Left cardiac atrium (tissue), 4 donors: ENCODE measurements at places on chromosomes 7 and 10.
A peak's percentile ranks its signal among the peaks of the same experiment; 100 is the strongest.

GRCh38 chr7:109964780-109965179 lies 1126.1 kb upstream of the LRRN3 start:
- no peak for DNase-seq

GRCh38 chr10:15068802-15069201 lies 19.8 kb downstream of the ACBD7 start:
- no peak for DNase-seq

- DNase-seq = no peak
These were observed 48.6 kb upstream of the KIF5B start for GRCh38 chr10:32104622-32105509.

- DNase-seq = no peak
These were observed 274.2 kb downstream of the ELMO1 start for GRCh38 chr7:37174460-37174859.

- DNase-seq = no peak
These were observed 26.1 kb upstream of the GPR26 start for GRCh38 chr10:123640016-123640535.

- no peak for DNase-seq
These were observed 106.4 kb downstream of the BMPER start for GRCh38 chr7:34011696-34012095.

DNA sequence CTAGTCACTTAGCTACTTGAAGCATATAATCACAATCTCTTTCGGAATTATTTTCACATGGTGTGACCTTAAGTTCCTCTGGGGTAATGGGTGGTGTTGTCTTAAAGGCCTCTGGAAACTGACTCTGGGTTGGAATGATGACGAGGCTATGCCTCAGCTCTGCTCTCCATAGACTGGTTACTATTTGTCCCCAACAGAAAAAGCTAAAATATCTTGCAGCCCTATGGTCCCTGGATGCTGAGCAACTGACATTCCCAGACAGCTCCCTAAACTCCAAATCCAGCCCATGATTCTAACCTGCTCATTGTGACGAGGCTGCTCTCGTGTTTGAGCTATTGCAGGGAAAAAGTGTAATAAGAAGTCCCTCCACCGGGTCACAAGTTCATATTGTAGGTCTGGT lies 51.6 kb downstream of the HBP1 start:
- DNase-seq = no peak

GRCh38 chr7:105001652-105002184 lies 12.3 kb upstream of the KMT2E start:
- no peak for DNase-seq

GRCh38 chr7:13414661-13415107 lies 574.8 kb downstream of the ETV1 start:
- no peak for DNase-seq

DNA sequence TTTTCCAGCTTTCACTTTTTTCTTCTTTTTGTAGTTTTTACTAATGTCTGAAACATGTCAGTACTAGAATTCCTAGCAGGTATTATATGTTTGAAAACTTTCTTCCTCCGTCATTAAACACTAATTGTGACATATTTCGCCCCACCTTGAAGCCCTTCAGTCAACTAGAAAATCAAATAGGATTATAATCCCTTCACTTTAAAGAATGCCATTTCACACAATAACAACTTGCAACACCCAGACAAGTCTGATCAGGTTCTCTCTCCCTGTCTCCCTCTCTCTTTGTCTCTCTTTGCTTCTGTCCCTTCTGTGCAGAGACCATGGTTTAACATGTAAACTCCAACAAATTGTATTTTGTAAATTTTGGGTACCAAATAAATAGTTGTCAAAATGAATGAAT lies 373.5 kb downstream of the SEMA3D start:
- no peak for DNase-seq

- DNase-seq = no peak
These were observed 619 bp upstream of the HOXA6 start for GRCh38 chr7:27148031-27148755.

DNA sequence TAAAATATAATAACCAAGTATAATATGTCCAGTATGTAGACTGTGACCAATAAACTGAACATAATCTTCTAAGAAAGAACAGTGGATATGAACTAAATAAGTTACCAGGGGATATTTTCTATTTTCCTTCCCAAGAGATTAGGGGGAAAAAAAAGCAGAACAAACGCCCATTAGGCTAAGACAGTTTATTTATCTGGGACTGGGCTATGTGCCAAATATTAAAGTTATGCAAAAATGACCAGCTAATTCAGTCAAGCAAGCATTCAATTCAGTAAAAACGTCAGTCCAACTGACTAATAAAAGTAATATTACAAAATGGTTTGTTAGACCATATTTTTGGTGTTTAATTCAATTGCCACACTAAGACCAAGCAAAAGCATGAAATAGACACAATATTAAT lies 122.2 kb downstream of the TSPAN12 start:
- no peak for DNase-seq

DNA sequence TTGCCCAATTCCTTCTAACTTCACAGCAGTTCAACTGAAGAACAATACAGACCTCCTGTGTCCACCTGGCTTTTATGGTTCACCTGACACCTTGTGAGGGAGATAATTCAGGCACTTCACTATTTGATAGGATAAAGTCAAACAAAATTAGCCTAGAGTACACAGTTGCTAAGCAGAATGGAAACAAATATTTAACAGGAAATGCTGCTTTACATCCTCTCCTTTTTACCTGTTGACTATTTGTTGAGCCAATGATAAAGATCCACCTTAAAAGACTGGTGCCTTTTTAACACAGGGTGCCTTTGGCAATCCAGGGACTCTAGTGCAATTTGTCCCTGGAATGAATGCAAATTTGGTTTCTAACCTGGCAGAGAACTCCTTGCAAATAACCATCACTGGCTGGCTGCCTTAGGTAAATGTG lies 39.8 kb downstream of the ITPRID1 start:
- no peak for DNase-seq

GRCh38 chr7:54992871-54993475 lies 25.8 kb upstream of the EGFR start:
- DNase-seq = no peak

DNA sequence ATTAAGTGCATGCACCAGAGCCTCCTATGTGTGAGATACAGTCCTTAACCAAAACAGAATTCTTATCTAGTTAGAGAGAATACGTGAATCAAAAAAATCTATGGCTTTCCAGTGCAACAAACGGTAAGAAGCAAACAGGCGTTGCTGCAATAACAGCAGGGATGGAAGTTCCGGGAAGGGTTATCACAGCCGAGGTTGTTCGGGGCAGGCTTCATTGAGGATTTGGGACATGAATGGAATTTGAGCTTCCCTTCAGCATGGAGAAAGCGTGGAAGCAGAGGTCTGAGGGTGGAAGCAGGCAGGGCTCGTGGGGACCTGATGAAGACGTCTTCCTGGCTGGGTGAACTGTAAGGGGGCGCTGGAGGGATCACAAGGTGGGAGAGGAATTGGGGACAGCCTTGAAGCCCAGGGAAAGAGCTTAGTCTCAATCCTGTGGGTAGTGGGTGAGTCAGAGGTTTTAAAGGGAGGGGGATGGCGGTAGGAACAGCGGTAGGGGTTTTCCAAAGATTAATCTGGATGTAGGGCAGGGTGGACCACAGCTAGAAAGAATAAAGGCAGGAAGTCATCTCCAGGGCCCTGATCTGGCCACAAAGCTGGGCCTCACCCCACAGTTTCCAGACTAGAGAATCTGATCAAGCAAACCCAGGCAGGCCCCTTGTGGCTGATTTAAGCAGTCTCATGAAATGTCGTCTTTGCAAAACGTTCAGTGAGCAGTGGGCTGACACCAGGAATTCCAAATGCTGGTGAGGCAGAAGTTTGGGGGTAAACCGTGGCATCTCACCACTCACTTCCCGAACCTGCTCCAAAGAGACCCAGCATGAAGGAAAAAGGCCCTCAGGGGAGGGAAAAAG lies 65.1 kb downstream of the CALML3 start:
- DNase-seq = no peak

- DNase-seq = no peak
These were observed 816.2 kb downstream of the NRG3 start for GRCh38 chr10:82691211-82691610.

- no peak for DNase-seq
These were observed 171.7 kb upstream of the FAM171A1 start for GRCh38 chr10:15542817-15543216.

GRCh38 chr7:128035712-128036111 lies 4.5 kb upstream of the LRRC4 start:
- DNase-seq = no peak

GRCh38 chr10:110751850-110752249 lies 107.7 kb downstream of the RBM20 start:
- no peak for DNase-seq

- no peak for DNase-seq
These were observed 140.0 kb downstream of the ZNF365 start for GRCh38 chr10:62514079-62514693.

- no peak for DNase-seq
These were observed 13.4 kb downstream of the FEZF1 start for GRCh38 chr7:122291189-122291588.

GRCh38 chr7:137097111-137097510 lies 228.7 kb downstream of the CHRM2 start:
- no peak for DNase-seq

- DNase-seq = peak; percentile 90
These were observed 2.7 kb downstream of the NOS3 start for GRCh38 chr7:150993511-150993910.

DNA sequence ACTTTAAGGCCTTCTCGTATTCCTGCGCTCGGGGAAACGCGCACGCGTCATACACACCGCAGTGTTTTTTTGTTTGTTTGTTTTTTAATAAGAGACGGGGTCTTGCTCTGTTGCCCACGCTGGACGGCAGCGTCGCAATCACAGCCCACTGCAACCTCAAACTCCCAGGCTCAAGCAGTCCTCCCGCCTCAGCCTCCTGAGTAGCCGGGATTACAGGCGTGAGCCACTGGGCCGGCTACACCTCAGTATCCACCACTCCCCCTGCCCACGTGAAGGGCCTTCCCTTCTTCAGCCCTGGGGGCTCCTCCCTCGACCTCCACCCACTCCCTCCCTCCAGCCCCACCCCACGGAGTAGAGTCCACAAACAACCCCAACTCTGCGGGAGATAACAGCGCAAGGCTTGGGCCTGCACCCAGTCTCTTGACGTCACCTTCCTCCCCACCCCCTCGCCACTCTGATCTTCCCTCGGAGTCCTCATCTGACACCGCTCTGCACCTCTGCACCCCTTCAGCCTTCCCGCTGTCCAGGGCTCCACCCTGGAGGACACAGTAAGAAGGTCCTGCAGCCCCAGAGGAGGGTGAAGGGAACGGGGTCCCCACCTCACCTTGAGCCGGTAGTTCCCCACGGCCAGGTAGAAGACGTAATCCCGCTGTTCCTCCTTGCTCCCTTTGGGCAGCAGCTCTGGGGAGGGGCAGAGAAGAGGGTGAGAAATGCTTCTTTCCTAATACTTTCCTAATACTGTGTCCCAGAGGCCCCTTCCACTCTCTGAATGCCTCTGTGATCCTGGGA lies 2.8 kb upstream of the CLDN15 start:
- peak; percentile 57 for DNase-seq

GRCh38 chr7:106737202-106737562 lies 76.2 kb upstream of the CCDC71L start:
- no peak for DNase-seq

GRCh38 chr10:73872190-73872710 lies 2.1 kb downstream of the CAMK2G start:
- DNase-seq = no peak

GRCh38 chr7:41970941-41971340 lies 266.1 kb downstream of the GLI3 start:
- no peak for DNase-seq

GRCh38 chr10:116925056-116925455 lies 75.8 kb downstream of the ENO4 start:
- no peak for DNase-seq

DNA sequence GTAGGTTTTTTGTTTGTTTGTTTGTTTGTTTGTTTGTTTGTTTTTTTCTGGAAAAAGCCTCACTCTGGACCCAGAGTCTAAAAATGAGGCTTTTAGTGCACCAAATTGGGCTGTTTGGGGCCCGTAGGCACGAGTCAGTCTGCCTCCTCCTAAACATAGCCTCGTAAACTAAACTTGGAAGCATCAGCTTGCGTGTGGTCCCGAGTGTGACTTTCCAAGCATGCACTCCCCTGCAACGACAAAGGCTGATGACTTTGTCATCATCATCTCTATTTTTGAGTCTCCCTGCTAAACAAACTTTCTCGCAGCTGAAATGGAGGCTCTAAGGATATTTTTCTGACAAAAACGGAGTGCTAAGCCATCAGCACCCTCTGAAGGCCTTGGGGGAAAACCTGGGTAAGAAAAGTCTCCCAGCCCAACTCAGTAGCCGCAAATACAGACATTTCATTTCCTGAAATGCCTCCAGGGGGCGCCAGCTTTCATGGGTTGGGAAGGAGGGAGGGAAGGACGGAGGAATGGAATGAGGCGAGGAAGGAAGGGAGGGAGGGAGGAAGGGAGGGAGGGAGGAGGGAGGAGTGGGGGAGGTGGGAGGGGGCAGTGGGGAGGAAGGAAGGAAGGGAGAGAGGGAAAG lies 245.9 kb downstream of the KCNMA1 start:
- DNase-seq = peak; percentile 75

DNA sequence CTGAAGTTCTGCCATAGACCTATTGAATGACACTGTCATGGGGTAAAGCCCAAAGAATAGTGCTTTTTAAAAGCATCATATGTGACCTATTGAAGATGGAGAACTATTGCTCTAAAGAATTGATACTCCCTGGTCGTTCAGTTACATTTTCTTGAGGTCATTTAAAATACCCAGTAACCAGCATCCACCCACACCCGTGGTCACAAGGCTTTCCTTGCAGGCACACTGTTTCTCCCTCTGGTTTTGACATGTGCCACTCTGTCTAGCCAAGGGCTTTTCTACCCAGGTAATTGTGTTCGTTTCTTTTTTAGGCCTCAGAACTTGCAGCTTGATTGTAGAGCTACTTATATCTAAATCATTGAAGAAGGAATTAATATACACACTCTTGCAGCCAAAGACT lies 68.3 kb upstream of the LYZL2 start:
- no peak for DNase-seq

DNA sequence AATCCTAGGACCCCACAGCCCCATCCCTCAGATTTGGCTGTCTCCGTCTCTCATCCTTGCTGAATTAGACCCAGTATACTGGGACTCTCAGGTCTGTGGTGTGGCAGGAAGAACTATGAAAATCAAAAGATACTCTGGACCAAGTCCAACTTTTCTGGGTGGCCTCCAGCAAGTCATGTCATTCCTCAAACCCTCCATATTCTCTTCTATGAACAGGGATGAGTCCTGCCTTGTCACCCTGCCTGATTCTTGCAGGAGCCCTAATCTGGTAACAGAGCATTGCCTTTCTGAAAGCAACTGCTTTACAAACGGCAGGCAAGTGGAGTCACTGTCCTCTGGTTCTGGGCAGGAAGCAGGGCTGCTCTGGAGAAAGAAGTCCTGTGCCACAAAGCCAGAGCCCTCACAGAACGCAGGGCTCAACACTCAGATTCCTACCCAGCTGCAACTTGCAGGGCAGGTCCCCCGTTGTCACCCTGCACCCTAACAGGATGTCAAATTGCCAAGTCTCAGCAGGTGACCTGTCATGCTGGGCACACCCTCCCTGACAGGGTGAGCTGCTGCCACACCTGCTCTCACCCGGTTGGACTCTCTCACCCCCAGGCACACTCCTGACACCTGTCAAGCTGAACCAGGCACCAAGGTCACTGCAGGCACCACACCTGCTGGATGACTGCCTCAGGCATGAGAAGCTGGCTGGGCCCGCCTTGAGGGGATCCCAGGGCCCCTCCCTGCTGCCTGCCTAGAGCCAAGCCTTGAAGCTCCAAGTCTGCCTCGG lies 227.7 kb downstream of the KCNMA1 start:
- DNase-seq = no peak
